Amniotic epithelial cell (primary cell): ENCODE measurements at places on chromosomes 5 and 9.

DNA sequence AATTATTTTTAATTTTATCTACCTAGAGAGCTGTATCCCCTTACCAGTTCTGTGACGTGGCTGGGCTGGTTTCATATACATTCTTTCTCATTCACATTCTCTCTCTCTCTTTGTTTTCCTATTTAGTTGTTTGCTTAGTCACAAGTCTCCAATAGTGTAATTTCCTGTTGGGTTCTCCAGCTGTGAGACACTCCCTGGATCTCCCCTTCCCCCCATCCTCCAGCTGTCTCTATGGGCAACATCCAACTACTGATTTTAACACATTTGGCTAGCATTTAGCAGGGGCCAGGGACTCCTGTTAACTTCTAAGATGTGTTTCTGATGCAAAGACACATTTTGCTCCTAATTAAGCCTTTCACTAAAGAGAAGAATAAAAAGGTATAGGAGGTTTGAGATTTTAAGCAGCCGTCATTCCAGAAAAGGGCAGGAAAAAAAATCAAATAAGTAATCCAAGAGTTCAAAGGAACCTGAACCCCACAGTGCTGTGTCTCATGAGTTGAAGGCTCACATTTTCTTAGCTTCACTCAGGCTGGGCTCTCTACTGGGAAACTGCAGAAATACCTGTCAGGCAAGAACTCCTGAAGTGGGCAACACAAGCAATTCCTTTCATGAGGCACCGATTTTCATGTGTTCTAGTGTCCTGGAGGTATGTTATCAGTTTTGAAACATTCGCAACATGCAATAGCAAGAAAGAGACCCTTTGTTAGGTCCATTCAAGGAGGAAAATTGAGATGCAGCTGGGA, 198.7 kb upstream of the C9orf72 start:
- no peak for DNase-seq

- no peak for DNase-seq
Measured at GRCh38 chr5:141850786-141851185, 27.4 kb downstream of the PCDH1 start.

DNA sequence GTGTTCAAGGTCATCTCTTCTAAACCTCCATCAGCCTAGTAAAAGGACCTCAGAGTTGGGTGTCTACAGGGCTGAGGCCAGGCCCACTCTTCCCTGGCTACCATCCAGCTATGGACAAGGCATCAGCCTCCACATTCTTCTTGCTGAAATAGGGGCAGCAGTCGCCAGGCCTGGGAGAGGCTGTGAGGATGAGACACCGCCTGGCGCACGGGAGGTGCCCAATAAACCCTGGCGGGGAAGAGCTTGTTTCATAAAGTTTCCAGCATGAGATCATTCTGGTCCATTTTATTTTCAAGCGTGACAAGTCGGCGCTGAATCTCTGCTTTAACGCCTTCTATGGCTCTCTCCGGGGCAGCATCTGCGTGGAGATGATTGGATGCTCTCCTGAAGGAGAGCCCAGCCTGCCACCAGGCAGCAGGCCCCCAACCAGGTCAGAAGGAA, 153.4 kb downstream of the OLFM1 start:
- no peak for DNase-seq

GRCh38 chr5:6732634-6733410, 19.6 kb downstream of the TENT4A start:
- peak; percentile 79 for DNase-seq

- peak; percentile 42 for DNase-seq
Measured at GRCh38 chr9:125536776-125537175, 170.2 kb downstream of the MAPKAP1 start.

- no peak for DNase-seq
Measured at GRCh38 chr9:82382887-82383616, 394.5 kb downstream of the SPATA31D1 start.

DNA sequence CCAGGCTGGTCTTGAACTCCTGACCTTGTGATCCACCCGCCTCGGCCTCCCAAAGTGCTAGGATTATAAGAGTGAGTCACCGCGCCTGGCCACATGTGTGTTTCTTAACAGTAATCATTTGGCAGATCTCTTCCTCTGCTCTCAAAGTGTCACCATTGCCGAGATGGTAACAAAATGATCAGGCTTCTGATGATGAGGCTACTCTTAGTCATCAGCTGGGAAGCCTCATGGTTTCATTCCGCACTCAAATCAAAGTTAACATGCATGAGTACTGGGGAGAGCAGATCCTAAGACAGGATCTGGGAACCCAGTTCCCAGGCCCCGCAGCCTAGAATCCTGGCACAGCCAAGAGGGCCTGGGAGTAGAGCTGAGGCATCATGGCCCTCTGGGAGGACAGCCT, 27.4 kb downstream of the BARHL1 start:
- DNase-seq = peak; percentile 90

DNA sequence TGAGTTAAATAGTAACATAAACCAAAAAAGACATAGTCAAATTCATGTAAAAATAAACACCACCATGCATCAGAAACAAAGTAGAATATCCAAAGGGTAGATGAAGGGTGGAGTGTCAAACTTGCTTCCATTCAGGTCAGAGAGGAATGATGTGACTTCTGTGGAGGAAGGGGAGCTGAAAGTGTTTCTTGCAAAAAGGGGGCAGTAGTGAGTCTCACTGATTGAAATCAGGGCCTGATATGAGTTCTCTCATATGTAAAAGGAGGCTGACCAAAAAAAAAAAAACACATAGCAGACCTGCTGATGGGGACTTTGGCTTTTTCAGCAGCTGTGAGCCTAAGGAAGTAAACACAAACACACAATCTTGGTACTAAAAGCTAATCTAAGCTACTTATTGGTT, 38.8 kb upstream of the RGMB start:
- DNase-seq = no peak
